ENCODE measurements at places on chromosomes 6 and 20. TPM values are rescaled to one million over a fixed set of nuclear protein-coding genes. Genes with fewer than 3 reads are reported as not detected.

The HIVEP1 gene
- 7.2 TPM for total RNA-seq

The NMBR gene
- total RNA-seq = not detected

GRCh38 chr6:18207949-18208348, 52.7 kb downstream of the KDM1B start:
- DNase-seq = no peak

GRCh38 chr6:56374841-56375369, 127.5 kb upstream of the COL21A1 start:
- DNase-seq = peak; percentile 29

DNA sequence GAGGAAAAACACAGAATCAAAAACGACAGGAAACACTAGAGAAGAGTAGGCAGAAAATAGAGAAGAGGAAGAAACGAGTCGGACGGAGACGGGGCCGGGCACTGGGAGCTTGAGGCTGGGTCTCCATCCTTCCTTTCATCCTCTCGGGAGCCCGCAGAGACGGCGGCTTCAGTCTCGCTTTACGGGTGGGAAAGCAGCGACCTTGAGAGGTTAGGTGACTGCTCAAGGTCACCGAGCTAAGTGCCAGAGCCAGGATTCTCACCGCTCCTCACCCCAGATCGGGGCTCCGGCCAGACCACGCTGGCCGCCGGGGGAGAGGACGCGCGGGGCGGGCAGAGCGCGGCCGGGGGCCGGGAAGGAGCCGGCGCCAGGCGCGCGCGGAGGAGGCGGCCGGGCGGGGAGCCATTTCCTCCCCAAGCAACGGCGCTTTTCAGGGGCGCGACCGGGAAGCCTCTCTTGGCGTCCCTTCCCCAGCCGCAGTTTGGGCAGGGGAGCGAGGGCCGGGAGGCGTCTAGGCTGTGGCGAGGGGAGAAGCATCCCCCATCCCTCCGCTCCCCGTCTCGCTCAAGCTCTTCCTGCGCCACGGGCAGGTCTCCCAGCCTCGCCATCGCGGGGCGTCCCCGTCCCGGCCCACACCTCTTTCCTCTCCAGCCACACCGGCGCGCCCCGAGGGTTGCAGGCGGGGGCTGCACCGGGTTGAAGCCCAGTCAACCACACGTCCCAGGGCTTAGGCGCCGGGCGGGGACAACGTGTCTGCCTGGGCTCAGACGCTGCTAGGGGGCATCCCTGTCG, 24.1 kb upstream of the MAP3K7 start:
- no peak for DNase-seq

DNA sequence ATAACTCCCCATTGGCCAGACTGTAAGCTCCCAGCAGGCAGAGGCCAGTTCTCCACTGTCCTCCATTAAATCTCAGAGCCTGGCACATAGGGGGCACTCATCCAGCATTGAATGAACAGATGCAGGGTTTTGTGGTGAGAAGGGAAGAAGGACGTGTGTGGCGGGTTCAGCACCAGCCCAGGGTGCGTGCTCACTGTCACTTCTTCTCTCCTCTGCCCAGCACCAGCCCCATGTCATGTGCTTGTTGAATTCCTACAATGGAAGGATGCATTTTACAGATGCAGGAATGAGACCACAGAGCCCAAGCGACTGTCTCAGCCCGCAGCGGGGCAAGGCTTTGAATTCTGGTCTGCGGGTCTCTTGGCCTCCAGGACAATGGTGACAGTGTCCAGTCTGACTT, 149.9 kb downstream of the CEBPB start:
- DNase-seq = no peak

DNA sequence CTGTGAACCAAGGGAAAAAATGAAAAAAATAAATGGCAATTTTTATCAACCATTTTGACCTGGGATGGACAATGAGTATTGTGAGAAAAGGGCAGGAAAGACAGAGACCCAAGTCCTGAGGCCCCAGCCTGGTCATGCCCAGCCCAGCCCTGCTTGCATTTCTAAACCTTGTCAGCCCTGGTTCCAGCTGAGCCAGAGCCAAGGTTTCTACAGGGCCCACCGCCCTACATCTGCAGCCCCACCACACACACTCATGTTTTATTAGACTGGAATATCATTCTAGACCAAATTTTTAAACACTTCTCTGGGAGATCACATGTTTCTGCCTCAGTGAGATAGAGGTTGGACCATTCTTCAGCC, 667 bp upstream of the CST9L start:
- DNase-seq = no peak

GRCh38 chr6:33915134-33915533, 111.3 kb upstream of the MLN start:
- no peak for DNase-seq

- DNase-seq = no peak
Observed at GRCh38 chr20:61956396-61957342, 109.0 kb downstream of the TAF4 start.

The EMILIN3 gene
- total RNA-seq = not detected
